Esophagus squamous epithelium (tissue), 5 donors: ENCODE measurements at places on chromosomes 1 and 21.

DNA sequence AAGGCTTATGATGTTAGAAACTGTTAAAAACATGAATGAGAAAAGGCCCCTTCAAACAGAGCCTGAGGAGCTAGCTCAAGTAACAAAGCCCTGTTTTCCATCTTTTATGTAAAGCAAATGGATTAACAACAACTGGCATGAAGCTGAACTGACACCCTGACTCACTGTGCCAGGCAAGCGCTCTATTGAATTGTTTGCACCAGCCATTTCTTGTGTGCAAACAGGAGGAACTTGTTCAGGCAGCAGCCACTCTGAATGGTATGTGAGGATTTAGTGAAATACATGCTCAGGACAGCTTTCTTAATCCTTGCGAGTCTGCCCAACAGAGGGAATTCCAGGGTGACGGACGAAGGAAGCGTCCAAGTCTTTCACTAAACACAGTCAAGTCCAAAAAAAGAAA lies 291.1 kb upstream of the ADGRL2 start:
- no peak for DNase-seq

DNA sequence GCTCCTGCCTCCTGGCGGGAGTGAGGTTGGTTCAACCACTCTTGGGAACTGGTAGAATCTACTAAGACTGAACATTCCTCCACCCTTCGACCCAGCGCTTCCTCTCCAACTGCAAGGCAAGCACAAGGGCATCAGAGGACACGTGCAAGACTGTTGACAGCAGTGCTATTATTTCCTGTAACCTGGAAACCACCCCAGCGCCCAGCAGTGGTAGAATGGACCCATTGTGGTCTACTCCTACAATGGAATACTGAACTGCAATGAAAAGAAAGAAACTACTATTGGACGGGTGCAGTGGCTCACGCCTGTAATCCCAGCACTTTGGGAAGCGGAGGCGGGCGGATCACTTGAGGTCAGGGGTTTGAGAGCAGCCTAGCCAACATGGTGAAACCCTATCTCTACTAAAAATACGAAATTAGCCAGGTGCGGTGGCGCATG lies 33.0 kb upstream of the TARDBP start:
- no peak for DNase-seq

DNA sequence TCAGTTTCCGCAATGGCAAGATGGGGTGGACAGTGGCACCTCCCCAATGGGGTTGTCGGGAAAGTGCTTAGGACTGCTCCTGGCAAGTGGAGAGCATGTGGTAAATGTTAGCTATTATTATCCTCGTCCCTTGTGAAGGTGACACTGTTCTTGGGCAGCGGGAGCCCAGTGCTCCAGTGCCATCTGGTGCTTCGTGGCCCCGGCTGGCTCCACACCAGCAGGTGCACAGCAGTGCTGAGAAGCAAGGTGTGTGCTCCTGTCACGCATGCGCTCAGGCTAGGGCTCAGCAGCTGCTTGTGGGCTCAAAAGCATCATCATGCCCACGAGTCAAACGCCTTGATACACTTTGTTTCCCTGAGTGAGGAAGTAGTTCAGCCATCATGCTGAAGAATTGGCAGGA lies 24.9 kb upstream of the KCNC4 start:
- no peak for DNase-seq

GRCh38 chr1:41268154-41268770 lies 26.2 kb upstream of the SCMH1 start:
- DNase-seq, result no peak

DNA sequence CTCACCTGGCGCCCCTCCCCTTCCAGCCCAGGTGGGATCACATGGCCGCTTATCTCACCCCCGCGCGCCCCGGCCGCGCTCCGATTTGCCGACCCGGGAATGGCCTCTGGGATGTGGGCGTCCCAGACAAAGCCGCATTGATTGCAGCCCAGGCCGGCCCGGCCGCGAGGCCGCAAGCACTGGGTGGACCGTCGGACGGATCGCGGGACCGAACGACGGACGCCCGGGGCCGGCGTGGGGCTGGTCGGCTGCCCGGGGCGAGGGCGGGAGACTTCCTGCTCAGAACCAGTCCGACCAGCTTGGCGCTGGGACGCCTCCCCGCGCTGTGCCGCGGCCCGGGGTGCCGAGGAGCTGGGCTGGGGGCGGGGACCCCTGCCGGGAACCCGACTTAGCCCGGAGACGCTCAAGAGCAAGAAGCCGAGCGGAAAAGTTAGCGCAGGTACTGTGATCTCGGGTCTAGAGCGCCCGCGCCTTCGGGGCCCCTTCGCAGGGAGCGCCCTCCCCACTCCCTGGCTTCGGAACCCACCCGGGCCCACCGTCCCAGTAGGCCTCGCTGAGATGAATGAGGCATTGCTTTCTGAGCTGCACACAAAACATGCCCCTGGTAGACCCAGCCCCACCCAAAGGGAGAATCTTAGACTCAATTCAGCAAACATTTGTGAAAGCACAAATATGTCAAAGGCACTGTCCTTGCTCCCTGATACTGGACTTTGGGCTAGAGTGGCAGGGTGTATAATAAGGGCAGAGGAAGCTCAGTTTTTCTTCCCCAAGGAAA lies 415 bp upstream of the LAD1 start:
- DNase-seq, result no peak

DNA sequence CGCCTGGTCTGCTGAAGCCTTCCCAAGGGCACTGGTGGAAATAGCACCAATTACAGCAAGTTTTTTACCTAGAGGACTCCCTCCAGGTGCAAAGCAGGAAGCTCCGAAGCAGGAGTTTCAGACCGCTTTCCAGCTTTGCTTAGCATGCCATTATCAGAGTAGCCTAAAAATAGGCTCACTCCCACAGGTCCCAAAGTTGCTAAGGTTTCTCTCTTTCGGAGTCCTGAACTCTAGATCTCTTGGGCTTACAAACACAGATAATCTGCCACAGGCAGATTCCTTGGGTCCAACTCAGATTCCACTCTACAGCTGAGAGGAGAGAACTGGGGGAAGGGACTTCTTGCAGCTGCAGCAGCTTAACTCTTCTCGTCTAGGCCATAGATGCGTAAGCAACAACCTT lies 22.5 kb downstream of the ZMYND12 start:
- no peak for DNase-seq

DNA sequence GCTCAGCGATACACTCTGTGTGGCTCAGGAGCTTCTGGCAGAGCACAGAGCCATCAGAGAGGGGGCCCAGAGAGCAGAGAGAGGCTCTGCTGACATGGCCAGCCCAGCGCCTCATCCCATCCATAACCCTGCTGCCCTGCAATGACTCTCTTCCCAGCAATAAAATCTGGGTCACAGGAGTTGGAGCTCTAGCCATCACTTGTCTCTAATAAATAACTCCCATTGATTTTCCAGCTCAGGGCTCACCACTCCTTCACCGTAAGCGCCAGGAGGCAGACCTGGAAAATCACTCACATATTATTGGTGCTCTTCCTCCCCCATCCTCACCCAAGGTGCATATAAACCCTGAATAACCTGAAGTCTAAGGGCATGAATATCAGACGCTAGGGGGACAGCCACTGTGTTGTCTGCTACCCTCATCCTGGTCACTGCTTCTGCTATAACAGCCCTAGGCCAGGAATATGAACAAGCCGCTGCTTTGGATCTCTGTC lies at the start of gene APCS:
APCS (plus strand) TSS at position 366 of the 491 bp plus-strand sequence; CDS start at position 462, 96 bp downstream.
- DNase-seq, result no peak

- no peak for DNase-seq
Measured at GRCh38 chr1:154964359-154964758, 2.8 kb upstream of the PYGO2 start.
